Activated CD4-positive, alpha-beta memory T cell treated with anti-CD3 and anti-CD28 coated beads for 36 hours (primary cell): ENCODE measurements at places on chromosomes 1 and 21. TPM values are rescaled to one million over a fixed set of nuclear protein-coding genes. Genes with fewer than 3 reads are reported as not detected.

The RXFP4 gene
- total RNA-seq, result not detected

The CBS gene
- 63.6 TPM for total RNA-seq

The SPRR2E gene
- total RNA-seq, result not detected

- H3K27me3 ChIP-seq, result peaks cover 1% of the 10 kb centered on the region
- DNase-seq, result no peak
- H3K27ac ChIP-seq, result no peak overlapping the region
- no peaks in the 10 kb centered on the region for H3K36me3 ChIP-seq
These were observed 85.3 kb downstream of the TYW3 start for GRCh38 chr1:74818241-74818640.

DNA sequence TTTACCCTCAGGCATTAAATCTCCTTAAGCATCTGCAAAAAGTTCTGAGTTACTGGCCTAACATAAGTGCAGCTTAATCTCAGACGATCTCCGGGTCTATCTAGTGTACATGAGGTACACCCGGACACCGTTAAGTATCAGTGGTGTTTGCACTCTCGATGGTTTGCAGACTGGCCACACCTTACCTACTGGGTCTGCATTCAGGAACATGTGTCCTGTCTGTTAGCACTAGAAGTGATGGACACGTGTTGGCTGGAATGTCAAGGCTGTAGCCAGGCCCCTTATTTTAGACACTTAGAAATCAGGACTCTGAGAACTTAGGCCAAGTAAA, 783 bp upstream of the AGL start:
- peaks cover 9% of the 10 kb centered on the region for H3K36me3 ChIP-seq
- H3K27ac ChIP-seq, result peak overlapping the region; percentile 82
- H3K27me3 ChIP-seq, result no peaks in the 10 kb centered on the region
- H3K4me1 ChIP-seq, result peaks cover 27% of the 10 kb centered on the region

DNA sequence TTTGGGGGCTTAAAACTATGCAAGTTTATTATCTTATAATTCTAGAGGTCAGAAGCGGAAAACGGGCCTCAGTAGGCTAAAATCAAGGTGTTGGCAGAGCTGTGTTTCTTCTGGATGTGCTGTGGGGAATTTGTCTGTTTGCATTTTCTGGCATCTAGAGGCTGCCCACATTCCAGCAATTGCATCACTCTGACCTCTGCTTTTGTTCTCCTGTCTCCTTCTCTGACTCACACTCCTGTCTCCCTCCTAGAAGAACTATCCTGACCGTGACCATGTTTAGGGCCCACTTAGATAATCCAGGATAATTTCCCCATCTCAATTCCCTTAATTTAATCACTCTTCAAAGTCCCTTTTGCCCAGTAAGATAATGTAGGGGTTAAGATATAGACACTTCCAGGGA, 127.4 kb upstream of the DEPDC1 start:
- H3K4me3 ChIP-seq, result no peak overlapping the region
- H3K4me1 ChIP-seq, result no peaks in the 10 kb centered on the region
- no peaks in the 10 kb centered on the region for H3K36me3 ChIP-seq

DNA sequence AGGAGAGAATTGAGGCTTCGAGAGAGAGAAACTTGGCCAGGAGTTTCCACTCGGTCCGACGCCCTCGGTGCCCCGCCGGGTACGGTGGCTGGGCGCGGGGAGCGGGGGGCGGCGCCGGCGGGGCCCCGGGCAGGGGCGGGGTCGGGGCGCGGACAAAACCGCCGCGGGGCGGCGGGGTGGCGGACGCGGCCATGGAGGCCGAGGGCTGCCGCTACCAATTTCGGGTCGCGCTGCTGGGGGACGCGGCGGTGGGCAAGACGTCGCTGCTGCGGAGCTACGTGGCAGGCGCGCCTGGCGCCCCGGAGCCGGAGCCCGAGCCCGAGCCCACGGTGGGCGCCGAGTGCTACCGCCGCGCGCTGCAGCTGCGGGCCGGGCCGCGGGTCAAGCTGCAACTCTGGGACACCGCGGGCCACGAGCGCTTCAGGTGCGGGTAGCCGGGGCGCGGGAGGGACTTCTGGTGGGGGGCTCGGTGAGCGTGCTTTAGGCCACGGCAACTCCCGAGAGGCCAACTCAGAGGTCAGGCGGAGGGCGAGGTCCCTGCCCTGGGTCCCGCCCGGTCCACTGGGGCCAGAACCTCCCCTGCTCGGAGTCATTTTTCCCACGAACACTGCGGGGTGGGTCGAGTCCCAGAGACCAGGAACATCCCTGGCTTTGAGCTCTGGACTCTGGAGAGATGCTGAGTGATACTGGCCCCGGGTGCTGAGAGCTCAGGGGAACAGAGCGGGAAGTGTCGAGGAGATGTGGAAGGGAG, 431 bp downstream of the RAB42 start:
- H3K4me3 ChIP-seq, result peak overlapping the region; percentile 67
- peak; percentile 14 for DNase-seq
- peaks cover 3% of the 10 kb centered on the region for H3K36me3 ChIP-seq

- peak within 1 kb of the TSS; percentile 13 for H3K27ac ChIP-seq
- H3K4me3 ChIP-seq, result no peak within 1 kb of the TSS
- peak; percentile 83 for DNase-seq
- no peaks in the 10 kb centered on the region for H3K27me3 ChIP-seq
- H3K36me3 ChIP-seq, result peaks cover 6% of the 10 kb centered on the region
These were observed at the start of gene SLAMF8 for GRCh38 chr1:159826441-159827101. Gene SLAMF8 (plus strand): TSS chr1:159826873. CDS start chr1:159826899, 26 bp downstream.

DNA sequence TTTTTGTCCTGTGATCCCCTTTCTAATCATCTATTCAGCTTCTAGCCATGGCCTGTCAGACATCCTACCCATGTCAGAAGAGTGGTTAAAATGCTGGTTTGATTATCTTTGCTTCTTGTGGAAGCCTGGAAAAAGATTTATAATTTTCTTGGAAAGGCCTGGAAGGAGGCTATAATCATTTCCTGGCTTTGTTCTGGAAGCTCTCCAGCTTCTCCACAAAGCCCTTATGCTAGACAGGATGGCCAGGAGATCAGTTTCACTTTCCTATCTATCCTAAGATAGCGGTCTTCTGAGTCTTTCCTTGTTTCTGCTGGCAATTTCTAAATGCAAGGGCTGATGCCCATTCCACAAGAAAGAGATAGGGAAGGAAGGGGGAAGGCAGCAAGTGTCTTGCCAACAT, 90.9 kb upstream of the SLC44A3 start:
- no peak overlapping the region for H3K4me3 ChIP-seq
- H3K4me1 ChIP-seq, result no peaks in the 10 kb centered on the region
- peaks cover 6% of the 10 kb centered on the region for H3K27me3 ChIP-seq
- no peak overlapping the region for H3K27ac ChIP-seq

DNA sequence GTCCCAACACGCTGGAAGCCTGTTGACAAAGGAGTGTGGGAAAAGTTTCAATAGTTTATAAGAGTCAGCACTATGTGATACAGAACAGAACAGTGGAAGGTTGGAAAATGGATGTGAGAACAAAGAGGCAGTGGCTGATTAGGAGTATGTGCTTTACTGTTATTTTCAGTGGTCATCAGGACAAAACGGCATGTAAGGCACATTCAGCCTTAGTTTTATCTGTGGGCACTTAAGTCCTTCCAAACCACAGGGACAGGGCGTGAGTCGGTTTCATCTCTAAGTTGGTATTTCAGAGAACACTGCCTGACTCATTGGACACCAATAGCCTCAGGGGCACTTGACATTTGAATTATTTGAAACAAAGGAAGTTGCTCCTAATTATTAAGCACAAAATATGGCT, 306.9 kb downstream of the ASTN1 start:
- no peaks in the 10 kb centered on the region for H3K36me3 ChIP-seq
- no peak overlapping the region for H3K27ac ChIP-seq
- H3K27me3 ChIP-seq, result no peaks in the 10 kb centered on the region
- H3K4me1 ChIP-seq, result no peaks in the 10 kb centered on the region
- no peak overlapping the region for H3K4me3 ChIP-seq

- H3K36me3 ChIP-seq, result peaks cover 21% of the 10 kb centered on the region
- DNase-seq, result no peak
- no peak overlapping the region for H3K27ac ChIP-seq
These were observed 41.5 kb downstream of the CHIA start for GRCh38 chr1:111332190-111332589.

GRCh38 chr1:6081901-6082300, 36.2 kb downstream of the KCNAB2 start:
- no peak overlapping the region for H3K27ac ChIP-seq
- H3K27me3 ChIP-seq, result no peaks in the 10 kb centered on the region
- no peak overlapping the region for H3K4me3 ChIP-seq
- no peak for DNase-seq
- peaks cover 39% of the 10 kb centered on the region for H3K36me3 ChIP-seq
